ENCODE measurements at places on chromosomes 5 and 9.

DNA sequence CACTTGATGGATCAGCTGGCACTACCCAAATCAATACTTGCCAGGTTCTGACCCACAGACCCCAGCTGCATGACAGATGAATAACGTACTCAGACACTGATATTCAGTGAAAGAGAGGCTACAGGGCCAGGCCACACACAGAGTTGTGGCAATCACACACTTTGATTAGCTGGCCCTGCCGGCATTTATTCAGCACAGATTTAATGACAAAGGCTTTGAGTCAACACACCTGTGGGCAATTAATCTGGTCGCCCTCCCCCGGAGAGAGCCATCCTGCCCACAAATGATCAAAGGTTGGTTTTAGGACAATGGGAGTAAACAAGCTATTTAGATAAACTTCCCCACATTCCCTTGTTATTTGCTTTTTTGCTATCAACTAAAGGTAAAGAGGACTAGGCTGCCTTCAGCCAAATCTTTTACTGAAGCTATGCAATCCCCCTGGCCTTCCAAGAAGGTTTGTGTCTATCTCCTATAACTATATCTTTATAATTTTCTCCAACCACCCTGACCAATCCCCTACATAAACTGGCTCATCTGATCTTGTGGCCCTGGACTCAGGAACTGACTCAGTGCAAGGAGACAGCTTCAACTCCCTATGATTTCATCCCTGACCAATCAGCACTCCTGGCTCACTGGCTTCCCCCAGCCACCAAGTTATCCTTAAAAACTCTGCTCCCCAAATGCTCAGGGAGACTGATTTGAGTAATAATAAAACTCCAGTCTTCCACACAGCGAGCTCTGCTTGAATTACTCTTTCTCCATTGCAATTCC lies 12.7 kb upstream of the TRIM32 start:
- DNase-seq = no peak

GRCh38 chr9:114538241-114538640 lies 33.0 kb upstream of the WHRN start:
- DNase-seq = no peak

DNA sequence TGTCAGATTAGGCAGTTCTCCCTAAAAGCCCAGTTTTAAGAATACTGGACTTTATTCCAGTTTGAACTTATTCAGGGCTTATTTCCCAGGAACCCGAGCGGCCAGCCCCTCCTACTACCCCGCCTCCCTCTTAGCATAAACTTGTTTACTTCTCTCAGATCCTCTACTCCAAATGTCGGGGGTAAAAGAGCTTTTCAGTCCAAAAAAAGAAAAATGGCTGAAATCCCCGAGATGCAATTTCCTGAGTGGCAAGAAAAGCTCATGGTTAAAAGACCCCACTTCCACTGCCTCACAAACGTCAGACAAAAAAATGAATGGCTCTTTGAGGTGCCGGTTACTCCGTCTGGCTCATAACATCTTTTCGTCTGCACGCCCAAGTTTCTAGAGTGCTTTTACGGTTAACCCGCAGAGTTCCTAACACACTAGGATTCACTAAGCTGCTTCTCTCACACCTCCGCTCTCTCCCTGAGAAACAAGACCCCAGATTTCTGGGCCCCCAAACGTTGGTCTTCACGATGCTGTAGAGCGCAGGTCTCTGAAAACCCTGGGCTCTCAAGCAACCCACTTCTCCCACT lies 402 bp downstream of the BRD8 start:
- peak; percentile 59 for DNase-seq

DNA sequence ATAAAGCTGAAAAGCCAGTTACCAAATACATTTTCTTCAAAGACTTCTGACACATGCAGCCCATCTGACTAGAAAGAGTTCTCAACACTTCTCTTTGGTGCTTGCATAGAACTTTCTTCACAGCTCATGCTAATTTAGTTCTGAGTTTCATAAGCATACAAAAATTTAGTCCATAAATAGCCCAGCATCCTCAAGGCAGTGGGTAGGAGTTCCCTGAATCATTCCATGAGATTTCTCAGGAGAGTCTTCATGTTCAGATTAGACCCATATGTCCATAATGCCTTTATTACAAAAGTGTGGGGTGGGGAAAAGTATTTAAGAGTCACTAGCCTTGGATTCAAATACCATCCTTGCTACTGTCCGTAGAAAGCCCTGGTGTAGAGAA lies 290.2 kb upstream of the RGMB start:
- no peak for DNase-seq

DNA sequence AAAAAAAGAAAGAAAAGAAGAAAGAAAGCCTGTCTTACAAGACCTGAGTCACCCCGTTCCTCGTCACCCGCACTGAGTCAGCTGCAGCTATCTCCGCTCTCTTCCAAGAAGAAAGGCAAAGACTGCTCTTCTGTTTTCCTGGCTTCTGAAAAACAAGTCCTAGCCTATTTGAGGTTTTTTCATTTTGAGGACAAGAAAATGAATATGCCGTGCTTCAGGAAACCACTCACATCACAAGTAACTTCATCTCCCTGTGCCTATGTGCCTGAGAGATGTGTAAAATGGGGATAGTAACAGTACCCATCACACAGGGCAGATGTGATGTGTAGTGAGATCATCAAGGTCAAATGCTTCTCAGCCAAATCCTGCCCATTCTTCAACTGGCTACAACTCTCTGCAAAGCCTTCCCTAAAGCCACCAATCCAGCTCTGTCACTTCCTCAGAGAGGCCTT lies 78.4 kb downstream of the GLDC start:
- peak; percentile 46 for DNase-seq

DNA sequence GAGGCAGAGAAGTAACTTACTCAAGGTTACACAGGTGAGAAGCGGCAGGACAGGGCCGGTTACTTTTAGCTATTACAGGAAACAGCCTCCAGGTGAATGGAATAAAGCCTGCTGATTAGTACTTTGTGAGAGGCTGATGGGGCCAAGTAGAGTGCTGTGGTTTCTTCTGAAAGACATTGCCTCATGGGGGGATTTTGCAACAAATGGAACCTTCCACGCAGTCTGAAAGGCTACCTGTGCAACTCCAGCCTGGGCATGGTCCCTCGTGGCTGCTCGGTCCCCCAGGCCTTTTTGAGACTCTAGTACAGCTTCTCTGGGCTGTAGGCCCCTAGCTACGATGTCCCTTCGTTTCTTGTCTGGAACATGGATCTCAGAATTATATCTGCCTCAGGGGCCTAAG lies 2.0 kb downstream of the TMEM268 start:
- DNase-seq = no peak

All from suppressor macrophage (primary cell).